ENCODE measurements at places on chromosomes 12 and 14.

- no peak for DNase-seq
These were observed 87.5 kb downstream of the DUSP16 start for GRCh38 chr12:12474931-12475795.

- no peak for DNase-seq
These were observed 21.4 kb downstream of the ZFC3H1 start for GRCh38 chr12:71642264-71642663.

GRCh38 chr14:91728616-91729183, 3.2 kb downstream of the CATSPERB start:
- DNase-seq, result no peak

- DNase-seq, result no peak
These were observed 229.2 kb upstream of the PPFIA2 start for GRCh38 chr12:81988362-81988761.

DNA sequence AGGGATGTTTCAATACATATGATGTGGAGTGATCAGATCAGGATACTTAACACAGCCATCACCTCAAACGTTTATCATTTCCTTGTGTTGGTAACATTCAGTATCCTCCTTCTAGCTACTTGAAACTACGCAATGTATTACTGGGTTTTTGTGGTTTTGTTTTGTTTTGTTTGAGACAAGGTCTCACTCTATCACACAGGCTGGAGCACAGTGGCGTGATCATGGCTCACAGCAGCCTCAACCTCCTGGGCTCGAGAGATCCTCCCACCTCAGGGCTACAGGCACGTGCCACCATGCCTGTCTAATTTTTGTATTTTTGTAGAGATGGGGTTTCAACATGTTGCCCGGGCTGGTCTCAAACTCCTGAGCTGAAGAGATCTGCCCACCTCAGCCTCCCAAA, 70.2 kb upstream of the BCL11B start:
- no peak for DNase-seq

- DNase-seq, result no peak
These were observed 6.3 kb upstream of the RIN3 start for GRCh38 chr14:92507174-92507768.

- DNase-seq, result no peak
These were observed 18.9 kb downstream of the MAP1LC3B2 start for GRCh38 chr12:116578051-116578450.

DNA sequence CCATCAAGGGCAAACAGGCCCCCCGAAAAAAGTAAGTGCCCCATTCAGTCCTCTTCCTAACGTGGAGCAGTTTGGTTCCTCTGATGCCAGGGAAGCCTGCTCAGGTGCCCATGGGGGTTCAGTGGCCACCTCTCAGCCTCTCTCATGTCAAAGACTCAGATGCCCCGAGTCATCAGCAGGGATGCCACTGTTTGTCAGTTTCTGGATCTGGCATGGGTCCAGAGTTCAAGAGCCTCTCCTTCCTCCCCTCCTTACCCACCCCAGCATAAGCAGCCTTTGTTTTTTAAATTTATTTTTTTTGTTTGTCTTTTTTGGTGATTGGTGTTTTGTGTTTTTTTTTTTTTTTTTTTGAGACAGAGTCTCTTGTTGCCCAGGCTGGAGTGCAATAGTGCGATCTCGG, 11.3 kb downstream of the KMT5A start:
- DNase-seq, result no peak

DNA sequence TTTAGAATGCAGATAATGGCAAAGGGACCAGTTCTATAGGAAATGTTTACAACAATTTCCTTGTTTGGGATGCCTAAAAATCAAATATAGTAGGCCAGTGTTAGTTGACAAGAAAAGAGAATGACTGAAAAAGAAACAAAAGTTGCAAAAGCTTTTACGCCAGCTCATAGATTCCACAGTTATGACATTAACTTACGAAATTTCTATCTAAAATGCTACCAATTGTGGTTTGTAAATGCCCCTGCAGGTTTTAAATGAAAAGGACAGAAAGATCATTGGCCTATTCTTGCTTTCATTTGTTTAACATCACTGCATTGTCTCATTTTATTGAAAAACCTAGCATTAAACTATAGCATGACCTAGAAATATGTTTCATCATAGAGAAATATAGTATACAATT, 345.8 kb downstream of the CCDC91 start:
- DNase-seq, result no peak

GRCh38 chr12:2282318-2282717, 229.5 kb downstream of the CACNA1C start:
- no peak for DNase-seq

- DNase-seq, result no peak
These were observed 1.4 kb upstream of the GLRX5 start for GRCh38 chr14:95533391-95533821.
